ENCODE measurements at places on chromosomes 2 and 18.

DNA sequence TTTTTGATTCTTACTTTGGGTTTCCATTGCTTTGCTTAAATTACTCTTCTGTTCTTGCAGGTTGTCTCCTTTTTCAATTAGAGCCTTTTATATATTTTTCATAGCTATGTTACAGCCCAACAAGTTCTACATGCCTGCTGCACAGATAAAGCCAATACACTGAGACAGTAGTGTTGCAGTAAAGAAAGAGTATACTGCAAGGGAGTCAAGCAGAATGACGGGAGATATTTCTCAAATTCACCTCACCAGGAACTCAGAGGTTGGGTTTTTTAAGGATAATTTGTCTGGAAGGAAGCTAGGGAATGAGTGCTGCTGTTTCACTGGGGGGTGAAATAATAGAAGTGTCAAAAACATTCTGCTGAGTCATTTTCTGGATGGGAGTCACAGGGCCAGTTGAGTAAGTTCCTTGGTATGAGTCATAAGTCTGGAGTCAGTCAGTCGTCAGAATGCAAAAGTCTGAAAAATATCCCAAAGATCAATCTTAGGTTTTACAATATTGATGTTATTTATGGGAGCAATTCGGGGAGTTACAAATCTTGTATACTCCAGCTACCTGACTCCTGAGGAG lies 193.0 kb upstream of the RGPD4 start:
- DNase-seq, result no peak

DNA sequence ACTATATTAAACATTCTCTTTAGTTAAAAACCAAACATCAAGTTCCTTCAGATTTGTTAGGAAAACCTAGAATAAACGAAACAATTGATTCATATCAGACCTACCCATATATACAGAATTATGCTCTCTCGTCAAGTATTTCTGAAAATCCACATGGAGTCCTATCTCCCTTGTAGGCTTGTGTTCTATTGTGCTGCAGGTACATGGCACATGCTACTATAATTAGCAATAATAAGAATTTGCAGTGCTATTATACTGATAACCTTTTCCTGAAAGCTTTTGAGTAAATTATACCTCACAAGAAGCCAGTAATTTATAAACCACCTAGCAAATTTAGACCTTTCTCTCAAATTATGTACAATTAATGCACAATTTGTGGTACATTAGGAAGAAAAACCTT lies 158.6 kb upstream of the STK17B start:
- DNase-seq, result no peak

GRCh38 chr2:109377976-109378375 lies 235.8 kb downstream of the SEPTIN10 start:
- peak; percentile 7 for DNase-seq

DNA sequence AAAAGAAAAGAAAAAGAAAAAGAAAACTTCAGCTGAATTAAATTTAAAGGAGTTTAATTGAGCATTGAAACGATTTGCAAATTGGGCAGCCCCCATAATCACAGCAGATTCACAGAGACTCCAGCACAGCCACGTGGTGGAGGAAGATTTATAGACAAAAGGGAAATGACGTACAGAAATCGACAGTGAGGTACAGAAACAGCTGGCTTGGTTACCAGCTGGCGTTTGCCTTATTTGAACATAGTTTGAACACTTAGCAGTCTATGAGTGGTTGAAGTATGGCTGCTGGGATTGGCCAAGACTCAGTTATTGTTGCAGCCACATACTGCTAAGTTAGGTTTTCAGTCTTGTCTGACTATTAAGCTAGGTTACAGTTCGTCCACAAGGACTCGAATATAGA lies 312.2 kb upstream of the SLC14A2 start:
- no peak for DNase-seq

DNA sequence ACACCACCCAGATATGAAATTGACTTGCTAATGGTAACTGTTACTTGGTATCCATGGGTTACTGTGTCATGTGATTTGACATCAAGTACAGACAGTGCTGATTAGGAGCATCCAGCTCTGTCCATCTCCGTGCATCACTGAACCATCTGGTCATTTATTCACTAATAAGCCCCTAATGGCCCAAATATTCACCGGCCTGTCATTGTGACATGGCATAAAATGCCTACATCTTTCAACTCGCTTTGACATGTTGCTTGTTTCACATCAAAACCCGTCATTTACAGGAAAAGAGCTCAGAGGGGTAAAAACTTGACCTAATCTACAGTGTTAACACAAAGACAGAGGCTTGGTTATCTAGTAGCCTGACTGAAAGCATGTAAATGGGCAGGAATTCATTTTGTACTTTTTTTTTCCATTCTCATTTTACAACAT lies 308.9 kb upstream of the ATP5MC3 start:
- DNase-seq, result no peak

- no peak for DNase-seq
Observed at GRCh38 chr2:188534875-188535274, 243.2 kb downstream of the GULP1 start.

DNA sequence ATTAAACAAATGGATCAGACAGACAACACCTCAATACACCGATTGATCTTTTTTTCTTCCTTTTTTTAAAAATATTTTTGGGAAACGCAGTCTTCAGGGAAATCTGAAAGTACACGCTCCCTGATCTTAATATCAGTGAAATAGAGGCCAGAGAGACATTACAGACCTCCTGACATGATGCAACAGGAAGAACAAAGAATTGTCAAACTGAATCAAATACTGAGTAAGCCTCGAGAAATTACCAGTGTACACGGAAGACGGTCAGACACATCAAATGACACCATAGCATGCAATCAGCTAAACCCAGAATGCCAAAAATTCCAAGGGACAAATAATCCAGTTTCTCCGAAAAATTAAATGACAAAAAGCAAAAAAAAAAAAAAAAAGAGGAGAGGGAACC lies 80.2 kb upstream of the NFU1 start:
- DNase-seq, result no peak

GRCh38 chr2:62038975-62039771 lies 133.7 kb downstream of the COMMD1 start:
- DNase-seq, result no peak

DNA sequence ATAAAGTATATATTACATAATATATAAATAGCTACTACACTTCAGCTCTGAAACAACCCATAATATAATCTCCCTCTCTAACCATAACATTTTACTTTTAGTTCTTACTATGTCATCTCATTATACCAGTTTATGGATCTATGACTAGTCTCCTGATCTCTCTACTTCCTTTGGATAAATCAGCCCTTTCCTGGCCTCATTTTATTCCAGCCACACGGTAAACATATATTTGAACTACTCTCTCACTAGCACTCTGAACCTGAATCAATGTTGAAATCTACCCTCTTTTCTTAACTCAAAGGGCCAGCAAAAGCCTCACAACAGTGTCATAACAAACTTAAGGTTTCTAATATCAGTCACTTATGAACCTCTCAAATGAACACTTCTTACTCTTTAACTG lies 62.6 kb downstream of the BAZ2B start:
- DNase-seq, result no peak

- peak; percentile 26 for DNase-seq
Observed at GRCh38 chr2:215828528-215829184, 184.7 kb downstream of the MREG start.

DNA sequence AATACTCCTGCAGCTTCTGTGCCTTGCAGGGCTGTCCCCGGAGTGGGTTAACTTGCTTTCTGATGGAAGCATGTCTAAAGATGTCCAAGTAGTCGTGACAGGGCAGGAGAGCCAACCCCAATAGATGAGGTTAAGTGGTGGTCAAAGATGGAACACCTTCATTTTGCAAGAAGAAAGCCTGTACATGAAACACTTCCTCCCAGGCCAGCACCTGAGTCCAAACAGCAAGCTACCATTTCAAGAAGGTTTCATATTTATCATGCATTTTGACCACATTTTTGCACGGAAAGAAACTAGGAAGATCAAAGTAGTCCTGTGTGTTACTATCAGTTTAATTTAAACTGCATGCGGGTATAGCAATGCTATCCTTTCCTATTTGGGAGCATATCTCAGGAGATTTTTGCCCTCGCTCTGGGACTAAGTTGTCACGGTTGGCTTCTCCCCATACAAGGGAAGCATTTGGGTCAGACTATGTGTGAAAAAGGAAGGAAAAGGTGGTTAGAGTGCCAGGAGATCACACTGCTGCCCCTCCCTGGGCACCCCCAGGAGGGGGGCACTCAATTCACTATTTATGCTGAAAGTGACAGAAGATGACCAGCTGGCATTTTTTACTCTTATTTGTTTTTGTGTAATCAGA lies 187.6 kb downstream of the ZNF521 start:
- DNase-seq, result no peak

DNA sequence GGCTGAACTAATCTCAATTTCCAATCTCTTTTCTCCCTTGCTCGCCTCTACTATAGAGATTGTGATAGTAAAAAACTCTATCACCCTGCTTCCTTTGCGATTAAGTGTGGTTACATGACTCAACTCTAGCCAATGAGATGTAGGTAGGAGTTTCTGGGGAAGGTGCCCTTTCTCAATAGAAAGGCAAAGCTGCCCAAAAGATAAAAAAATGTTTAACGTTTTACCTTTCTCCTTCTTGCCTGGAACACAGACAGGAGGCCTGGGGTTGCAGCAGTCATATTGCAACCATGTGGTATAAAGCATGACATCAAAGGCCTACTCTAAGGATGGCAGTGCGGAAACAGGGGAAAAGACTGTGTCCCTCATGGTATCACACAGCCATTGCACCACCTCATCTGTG lies 31.5 kb downstream of the TMEM37 start:
- DNase-seq, result no peak

DNA sequence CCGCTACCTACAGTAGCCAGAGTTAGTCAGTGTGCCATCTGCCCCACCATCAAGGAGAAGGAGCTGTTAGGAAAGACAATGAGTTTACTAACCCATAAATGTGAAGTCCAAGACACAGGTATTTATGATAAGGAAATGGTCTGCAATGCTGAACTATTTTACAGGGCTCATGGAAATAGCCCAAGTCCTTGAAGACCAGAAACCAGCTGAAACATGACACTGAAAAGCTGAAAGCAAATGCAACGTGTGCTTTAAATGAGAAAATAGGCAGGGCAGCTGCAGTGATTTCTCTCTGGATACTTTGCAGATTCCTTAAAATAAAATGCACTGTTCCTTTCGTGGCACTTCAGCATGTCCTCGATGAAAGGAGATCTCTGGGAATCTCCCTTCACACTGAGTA lies 256.4 kb upstream of the TCF4 start:
- no peak for DNase-seq

- DNase-seq, result no peak
Observed at GRCh38 chr18:22241921-22242361, 72.6 kb downstream of the GATA6 start.

Data from 8988T (cell line).